ENCODE measurements at places on chromosomes 11 and 22. TPM values are rescaled to one million over a fixed set of nuclear protein-coding genes. Genes with fewer than 3 reads are reported as not detected.

DNA sequence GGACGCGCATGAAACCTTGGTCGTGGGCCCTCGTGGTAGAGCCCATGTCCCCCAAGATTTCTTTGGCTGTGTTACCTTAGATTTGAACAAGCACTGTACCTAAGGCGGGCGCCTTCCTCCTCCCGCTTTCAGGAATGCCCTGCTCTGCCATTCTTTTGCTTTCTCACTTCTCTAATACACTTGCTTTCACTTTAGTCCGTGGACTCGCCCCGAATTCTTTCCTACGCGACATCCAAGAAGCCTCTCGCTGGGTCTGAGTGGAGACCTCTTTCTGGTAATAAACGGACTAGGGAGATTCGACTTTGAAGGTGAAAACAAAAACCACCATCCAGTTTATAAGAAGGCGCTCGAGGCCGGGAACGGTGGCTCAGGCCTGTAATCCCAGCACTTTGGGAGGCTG is 1.2 kb upstream of the NUP50 start:
- no peak for DNase-seq

- no peak for DNase-seq
Measured at GRCh38 chr22:20058989-20059770, 20.9 kb upstream of the DGCR8 start.

DNA sequence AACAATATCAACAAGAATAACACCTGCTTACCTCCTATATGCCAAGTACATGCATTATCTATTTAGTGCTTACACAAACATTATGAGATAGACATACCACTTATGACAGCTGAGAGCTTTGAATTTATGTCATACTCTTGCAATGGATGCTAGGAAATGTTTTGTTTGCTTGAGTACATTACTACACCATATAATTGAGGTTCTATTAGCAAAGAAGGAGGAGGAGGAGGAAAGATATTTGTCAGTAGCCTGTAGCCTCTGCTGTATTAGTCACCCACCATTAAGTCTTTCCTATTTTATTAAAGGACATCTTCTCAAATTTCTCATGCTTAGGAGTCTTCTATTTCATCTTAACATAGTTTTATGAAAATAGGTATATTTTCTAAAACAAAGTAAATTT is 6.4 kb downstream of the ANO5 start:
- DNase-seq, result no peak

PRSS23 gene
- total RNA-seq, result 90.3 TPM

DNA sequence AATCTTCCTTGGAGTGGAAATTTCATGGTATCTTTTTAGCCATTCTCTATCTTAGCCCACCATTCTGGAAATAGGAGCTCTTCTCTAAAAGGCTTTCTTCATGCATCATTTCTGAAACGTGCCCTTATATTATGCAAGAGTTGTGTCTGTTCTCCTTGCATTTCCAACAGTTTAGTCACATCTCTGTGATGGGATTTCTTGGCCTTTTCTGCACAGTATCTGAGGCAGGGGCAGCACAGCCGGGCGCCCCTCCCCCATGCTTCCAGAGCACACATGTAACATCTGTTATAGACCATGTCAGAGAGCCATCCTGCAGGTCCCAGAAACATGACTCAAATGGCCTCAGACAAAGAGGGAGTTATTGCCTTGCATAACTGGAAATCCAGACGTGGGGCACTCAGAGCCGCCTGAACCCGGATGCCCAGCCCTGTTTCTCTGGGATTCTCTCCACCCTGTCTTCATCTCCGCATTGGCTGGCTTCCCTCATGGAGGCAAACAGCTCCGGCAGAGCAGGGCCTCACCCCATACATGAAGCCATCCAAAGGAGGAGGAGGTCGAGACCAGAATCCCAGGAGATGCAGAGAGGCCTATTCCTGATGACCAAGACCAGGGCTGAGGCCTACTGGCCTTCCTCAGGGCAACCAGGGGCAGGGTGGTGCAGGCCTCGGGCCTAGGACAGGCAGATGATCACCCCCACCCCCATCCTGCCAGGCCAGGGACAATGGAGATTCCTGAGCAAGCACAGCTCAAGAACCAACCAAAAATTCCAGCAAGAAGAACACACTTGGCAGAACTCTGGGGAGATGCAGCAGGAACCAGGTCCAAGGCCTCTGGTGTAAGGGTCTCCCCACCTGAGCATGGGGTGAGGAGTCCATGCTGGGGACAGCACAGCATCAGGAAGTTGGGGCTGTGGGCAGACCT is 61.3 kb downstream of the IGLL5 start:
- no peak for DNase-seq

C11orf24 gene
- 63.0 TPM for total RNA-seq

SYT8 gene
- 3.4 TPM for total RNA-seq

GRCh38 chr11:86930957-86931547 is 24.1 kb downstream of the FZD4 start:
- DNase-seq, result no peak

DNA sequence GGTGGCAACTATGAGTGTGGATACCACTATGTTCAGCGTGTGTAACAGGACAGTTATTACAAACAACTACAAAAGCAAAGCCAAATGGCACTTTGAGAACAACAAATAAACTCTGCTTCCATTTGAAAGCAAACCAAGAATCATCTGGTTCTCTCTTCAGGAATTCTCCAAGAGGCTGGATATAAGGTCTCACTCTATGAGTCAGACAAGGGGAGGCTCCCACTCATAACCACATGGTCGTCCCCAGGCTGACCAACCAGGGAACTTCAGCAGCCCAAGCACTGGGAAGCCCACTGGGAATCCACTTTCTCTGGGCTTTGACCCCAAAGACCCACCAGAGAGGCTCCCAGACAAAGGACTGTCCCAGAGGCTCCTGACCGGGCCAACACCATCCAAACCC is 35.3 kb downstream of the DGCR2 start:
- no peak for DNase-seq

DNA sequence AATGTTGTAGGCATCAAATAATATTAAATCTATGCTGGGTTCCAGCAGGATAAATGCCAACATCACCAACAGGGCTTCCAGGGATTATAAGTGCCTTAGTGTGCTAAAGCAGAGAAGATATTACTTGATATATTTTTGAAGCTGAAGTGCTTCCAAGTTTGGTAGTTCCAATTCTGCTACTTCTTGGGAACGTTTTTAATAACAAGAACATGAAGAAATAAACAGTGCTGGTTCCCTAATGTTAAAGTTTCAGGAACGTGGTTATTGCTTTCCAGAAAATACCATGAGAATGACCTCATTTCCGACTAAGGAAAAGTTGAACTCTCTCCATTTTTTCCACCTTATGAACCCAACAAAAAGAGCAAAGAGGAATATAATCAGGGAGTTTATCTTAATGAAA is 4.6 kb upstream of the RNF185 start:
- no peak for DNase-seq

DNA sequence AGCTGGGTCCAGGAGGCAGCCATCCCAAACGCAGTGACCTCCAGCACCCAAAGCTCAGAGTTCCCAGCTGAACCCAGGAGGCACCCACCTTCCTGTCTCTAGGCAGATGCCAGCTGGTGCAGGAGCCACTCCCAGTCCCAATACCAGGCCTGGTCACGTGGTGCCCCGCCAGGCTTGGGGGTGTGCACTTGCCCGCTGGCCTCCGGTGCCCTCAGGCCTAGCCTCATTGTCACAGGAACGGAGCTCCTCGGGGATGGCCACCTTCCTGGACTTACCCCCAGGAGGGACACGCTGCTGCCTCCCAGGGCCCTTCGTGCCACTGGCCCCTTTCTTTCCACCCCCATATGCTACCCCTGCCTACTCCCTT is 4.6 kb downstream of the BID start:
- no peak for DNase-seq

- DNase-seq, result no peak
Measured at GRCh38 chr11:87035976-87036583, 1.7 kb upstream of the TMEM135 start.

GRCh38 chr11:65204646-65205601 is 23.2 kb downstream of the CAPN1 start:
- no peak for DNase-seq

- no peak for DNase-seq
Measured at GRCh38 chr22:17140826-17141766, 18.0 kb downstream of the HDHD5 start.

DNA sequence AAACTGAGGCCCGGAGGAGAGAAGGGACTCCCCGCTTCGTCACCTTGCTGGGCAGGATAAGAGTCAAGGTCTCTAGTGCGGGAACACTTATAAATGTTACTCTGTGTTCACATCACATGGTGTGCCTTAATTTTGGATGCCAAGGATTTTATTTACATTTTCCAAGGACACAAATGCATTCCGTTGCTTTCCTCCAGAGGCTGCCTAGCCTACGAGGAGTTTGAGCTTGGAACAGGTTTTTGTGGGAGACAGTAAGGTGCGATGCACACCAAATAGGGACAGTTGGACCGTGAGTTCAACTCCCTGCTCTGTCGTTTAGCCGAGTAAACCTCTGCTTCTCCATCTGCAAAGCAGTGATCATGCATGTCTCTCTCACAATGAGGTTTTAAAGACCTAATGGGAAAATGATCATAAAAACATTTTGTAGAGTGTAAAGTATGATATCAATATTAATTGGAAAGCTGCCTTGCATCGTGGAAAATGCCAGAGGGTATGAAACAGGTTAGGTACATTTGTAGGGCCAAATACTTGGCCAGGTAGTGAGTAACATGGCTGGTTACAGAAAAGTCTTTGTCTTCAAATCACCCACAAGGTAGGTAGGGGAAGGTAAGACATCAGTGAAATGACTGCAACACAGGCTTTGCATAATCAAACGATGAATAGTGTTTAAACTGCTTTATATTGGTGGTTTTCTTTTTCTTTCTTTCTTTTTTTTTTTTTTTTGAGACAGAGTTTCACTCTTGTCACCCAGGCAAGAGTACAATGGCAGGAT is 61.8 kb downstream of the ST3GAL4 start:
- no peak for DNase-seq

- no peak for DNase-seq
Measured at GRCh38 chr22:37229805-37230672, 14.0 kb downstream of the RAC2 start.

CD6 gene
- total RNA-seq, result 2.2 TPM

TRIM66 gene
- 18.1 TPM for total RNA-seq

DNA sequence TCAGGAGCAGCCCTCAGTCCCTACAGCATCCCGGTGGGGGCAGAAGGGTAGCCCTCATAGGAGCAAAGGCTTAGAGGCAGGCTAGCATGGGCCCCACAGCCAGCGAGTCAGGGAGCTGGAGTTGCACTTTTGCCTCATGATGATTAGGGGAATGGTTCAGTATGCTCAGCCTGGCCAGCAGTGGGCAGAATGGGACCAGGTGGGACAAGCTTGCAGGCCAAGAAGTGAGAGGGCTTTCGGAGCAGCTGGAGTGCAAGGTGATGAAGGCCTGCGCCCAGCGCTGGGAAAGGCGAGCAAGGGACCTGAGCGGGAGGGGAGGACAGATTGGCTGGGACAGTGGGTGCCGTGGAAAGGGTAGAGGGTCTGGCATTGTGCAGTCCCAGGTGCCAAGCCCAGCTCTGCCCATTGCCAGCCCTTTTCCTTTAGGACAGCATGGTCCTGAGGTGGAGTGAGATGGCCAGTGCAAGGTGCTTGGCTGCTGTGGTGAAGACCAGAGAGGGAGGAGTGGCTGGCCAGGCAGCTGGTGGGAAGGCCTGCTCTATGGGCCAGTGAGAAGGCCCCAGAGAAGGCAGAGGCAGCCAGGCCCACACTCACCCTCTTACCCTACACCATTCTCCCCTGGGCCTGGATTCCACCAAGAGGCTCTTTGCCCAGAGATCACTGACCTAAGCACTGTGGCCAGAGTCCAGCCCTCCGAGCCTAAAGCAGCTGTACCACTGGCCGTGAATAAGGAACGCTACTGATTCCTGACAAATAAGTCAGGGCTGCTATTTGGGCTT is 47.9 kb upstream of the SUSD2 start:
- DNase-seq, result no peak

DNA sequence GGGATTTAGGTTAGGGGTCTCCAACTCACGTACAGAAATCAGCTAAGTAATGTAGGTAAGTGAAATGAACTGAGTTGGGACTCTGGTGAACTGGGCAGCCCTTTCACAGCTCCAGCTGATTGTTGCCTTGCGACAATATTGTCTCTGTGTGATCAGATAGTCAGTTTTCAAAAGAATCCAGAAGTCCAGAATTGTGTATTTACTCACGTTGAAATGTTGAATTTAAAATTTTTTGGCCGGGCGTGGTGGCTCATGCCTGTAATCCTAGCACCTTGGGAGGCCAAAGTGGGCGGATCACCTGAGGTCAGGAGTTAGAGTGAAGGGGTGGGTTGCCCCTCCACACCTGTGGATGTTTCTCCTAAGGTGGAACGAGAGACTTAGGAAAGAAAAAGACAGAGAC is 18.8 kb upstream of the WDR74 start:
- no peak for DNase-seq

- DNase-seq, result no peak
Measured at GRCh38 chr22:26226538-26227297, 57.5 kb downstream of the SEZ6L start.

DNA sequence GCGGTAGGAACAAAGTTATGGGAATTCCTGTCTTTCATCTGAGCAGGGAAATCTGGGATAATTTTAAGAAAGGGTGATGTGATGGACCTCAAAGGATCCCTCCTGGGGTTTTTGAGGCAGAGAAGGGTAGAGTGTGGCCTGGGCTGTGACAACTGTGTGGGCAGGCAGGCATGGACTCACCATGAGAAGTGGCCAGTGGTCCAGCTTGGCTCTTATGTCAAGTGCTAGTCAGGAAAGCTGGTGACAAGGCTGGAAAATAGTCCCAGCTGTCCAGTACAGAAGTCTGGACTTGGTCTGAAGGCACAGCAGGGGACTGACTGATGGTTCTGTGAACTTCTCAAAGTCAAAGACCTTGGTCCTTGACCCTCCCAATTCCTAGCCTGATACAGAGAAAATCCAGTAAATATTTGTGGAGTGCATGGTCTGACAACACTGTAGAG is 1.7 kb downstream of the PPFIBP2 start:
- DNase-seq, result no peak

PCSK7 gene
- 41.4 TPM for total RNA-seq

DNA sequence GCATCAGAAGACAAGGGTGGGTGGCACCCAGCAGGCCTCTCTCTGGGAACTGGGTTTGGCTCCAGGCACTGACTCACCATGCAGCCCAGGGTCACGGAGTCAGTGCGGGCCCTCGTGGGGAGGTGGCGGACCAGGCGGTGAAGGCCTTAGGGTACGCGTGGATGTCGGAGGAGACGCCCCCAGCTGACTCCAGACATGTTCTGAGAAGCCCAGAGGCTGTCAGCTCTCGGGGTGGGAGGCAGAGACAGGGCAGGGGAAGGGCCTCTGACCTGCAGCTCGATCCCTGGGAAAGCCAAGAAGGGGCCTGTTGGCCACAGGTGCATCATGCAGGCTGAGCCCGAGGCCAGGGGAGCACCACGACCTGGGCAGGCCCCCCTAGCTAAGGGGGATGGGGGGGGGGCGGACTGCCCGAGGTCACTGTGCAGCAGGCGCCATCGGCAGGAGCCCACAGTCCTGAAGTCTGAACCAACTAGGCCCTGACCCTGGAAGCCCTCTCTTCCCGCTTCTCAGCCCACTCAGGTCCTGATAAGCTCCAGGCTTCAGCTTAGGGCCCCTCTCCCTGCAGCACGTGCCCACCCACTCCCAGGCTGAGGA is 18.0 kb downstream of the MOB2 start:
- DNase-seq, result no peak

KCNK4 gene
- not detected for total RNA-seq

- DNase-seq, result no peak
Measured at GRCh38 chr22:47111626-47112581, 349.5 kb downstream of the TBC1D22A start.

THRSP gene
- not detected for total RNA-seq

ANKRD49 gene
- total RNA-seq, result 20.8 TPM

Measured in thoracic aorta (tissue), 2 donors.